ENCODE measurements at places on chromosomes 11 and 22.
A peak's percentile ranks its signal among the peaks of the same experiment; 100 is the strongest.

DNA sequence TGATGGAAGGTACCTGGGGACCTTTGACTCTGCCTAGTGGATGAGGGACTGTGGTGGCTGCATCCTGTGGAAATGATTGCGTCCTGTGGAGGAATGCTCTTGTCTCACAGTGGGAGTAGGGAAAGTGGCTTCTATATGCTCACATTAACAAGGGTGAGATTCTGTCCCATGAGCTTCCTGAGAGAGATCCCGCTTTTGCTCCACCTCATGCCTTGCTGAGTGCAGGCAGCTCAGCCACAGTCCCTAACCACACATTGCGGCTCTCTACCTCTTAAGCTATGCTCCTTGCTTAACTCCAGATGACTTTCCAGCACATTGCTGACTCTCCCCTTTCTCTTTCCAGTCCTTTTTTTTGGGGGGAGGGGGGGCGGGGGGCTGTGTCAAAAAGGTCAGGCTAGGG is 45.0 kb downstream of the TEAD1 start:
- no peak for DNase-seq

DNA sequence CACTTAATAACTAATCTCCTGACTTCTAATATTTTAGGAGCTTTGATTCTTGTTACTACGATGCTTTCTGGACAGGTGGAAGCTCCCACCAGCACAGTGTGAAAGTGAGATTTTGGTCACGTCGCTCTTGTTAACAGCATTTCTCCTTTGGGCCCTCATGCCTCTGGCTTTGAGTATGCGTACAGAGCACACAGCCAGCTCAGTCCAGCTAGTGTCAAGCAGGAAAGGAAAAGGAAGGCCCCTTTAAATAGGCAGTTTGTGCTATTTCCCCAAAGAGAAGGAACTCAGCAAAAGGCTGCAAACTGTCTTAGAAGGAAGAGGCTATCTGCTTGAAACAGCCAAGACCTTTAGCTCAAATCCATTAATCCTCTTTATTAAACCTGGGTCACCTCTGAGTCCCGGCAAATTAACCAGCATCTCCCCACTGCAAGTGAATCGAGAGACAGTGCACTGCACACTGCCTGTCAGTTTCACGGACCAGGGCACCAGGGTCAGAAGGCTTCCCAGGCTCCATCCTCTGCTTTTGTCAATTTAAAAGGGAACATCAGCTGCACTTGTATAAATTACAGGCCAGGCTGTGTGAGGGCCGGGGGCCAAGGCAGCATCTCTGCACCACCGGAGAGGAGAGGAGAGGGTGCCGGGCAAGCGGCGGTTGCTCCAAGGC is 34.7 kb downstream of the OPCML start:
- DNase-seq = no peak

DNA sequence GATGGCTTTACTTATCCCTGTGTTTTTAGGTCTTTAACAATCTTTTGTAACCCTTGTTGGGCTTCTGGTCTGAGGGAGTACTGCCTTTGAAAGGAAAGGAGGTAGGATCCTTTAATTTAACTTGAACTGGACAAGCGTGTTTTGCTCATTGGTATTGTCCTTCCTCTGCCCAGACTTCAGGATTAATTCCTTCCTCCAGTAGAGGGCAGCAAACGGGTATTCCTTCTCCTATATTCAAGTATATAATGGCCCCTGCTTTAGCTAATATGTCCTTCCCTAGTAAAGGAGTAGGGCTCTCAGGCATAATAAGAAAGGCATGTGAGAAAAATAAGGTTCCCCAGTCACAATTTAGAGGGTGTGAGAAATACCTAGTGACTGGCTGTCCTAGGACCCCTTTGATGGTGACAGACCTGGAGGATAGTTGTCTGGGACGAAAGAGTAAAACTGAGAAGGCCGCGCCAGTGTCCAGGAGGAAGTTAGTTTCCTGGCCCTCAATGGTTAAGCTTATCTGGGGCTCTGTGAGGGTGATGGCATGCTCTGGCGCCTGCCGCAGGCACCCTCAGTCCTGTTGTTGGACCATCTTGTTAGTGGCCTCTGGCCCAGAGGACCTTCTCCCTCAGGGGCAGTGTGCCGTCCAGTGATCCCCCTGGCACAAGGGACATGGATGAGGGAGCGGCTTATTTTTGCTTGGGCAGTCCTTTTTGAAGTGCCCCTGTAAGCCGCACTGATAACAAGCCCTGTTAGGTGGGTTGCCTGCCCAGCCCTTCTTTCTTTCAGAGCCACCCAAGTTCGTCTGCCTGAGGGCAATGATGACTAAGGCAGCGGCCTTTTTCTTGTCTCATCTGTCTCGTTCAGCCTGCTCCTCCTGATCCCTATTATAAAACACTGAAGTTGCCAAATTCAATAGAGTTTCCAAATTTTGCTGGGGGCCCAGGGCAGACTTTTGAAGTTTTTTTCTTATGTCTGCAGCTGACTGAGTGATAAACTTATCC is 51.8 kb downstream of the C11orf71 start:
- no peak for DNase-seq

DNA sequence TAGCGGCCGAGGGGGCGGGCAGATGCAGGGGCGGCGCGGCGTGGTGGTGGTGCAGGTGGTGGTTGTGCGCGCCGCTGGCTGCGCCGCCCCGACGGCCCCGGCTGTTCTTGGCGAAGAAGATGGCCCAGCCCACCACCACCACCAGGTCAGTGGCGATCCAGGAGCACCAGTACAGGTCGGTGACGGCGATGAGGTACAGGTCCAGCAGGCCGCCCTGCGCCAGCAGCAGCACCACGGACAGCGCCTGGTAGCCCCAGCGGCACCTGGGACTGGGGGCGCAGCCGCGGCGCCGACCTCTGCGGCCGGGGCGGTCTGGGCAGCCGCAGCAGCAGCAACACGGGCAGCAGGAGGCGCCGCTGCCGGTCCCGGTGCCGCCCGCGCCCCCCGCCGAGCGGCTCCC is 879 bp downstream of the TMEM121B start:
- DNase-seq = peak; percentile 49

DNA sequence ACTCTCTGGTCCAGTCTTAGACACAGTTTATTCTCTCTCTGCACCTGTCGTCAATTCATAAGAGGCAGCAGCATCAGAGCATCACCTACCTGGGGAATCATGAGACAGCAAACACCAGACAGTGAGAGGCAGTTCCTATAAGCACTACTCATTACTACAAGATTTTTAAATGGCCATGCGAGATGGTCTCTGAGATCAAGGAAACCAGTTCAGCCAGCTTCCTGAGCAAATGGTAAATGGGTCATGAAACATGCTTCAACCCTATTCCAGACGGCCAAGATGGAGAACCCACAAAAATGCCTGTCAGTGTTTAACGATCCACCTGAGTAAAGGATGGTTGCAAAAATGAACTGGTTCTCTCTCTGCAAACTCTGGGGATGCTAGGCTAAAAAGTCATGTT is 52.9 kb downstream of the SYTL2 start:
- DNase-seq = no peak

GRCh38 chr11:93477684-93478234 is 65.4 kb downstream of the SMCO4 start:
- DNase-seq = no peak

GRCh38 chr11:63491240-63491587 is 247 bp upstream of the PLAAT5 start:
- no peak for DNase-seq

DNA sequence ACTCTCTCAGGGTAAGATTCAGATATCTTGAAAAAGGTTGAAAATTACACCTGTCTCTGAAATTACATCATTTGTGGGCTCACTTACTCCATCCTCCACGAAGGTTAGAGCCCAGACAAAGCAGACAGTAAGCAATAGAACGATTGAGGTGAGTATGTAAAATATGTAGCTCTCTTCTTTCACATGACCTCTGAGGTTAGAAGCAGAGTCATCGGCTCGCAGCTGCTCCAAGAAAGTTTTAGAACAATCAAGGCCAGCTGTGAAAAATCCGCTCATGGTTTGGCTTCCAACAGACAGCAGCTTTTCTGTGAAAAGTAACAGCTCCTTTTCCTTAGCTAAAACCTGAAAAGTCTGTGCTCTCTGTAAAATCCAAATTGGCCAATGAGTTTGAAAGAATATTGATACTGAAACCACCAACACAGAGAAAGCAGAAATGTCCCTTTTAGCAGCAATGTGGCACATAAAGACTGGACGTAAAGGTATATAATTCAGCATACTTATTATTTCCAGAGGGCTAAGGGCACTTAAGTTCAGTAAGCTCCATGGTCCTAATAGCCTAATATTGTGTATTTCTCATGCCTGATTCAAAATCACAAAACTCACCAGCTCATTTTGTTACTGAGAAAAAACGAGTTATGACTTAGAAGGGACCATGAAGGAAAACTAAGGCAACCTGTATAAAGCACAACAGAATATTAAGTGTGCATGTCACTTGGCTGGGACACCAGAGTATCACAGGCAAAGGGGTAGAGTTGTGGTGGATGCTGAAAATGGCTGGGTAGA is 78.2 kb downstream of the FAM76B start:
- DNase-seq = no peak

- DNase-seq = no peak
Measured at GRCh38 chr11:60785136-60785535, at the start of gene MS4A10. Gene MS4A10 (plus strand): TSS chr11:60785333. CDS start chr11:60790336, 5,003 bp downstream.

- peak; percentile 19 for DNase-seq
Measured at GRCh38 chr11:130001461-130002351, 929 bp downstream of the PRDM10 start.

DNA sequence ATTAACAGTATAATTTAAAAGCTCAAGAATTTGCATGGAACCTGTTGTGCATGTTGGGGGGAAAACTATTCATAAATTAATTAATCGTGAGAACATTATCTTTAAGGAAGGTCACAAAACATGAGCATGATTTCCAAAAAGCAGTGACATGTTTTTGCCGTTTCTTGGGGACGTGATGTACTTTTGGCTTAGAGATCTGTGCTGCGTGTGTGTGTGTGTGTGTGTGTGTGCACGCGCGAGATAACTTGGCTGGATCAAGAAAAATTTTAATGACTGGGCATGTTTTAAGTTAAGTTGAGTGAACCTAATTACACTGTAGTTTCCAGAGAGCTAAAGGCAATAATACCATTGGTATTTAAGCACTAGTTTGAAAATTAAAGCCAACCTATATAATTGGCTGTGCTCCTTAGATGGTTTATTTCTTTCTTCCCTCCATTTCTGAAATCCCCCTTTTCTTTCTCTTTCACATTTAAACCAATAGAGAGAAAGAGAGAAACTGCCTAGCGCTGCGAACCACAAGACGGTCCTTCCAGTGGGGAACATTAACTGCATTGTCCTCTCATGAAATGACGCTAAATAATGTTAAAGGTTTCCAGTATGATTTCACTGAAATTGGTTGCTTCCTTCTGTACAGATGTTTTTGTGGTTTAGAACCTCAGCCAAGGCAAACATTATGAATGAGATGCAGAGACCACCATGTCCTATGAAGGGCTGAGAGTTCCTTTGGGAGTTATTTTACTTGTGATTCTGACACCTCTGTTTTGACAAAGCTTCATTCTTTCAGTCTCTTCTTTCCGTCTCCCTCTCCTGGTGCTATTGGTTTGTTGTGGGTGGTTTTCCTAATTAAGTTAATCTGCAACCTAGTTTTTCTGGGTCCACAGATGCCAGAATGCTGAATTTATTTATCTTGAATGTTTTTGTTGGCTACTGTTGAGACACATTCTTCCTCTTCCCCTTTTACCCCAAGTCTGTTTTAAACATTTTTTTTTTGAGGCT is 51.7 kb downstream of the ZBTB16 start:
- no peak for DNase-seq

DNA sequence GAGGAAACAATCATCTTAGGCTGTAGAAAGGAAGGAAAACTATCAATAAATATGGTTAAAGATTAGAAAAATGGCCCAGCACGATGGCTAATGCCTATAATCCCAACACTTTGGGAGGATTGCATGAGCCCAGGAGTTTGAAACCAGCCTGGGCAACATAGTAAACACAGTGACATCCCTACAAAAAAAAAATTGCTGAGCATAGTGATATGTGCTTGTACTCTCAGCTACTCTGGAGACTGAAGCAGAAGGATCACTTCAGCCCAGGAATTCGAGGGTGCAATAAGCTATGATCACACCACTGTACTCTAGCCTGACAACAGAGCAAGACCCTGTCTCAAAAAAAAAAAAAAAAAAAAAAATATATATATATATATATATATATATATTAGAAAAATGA is 54.9 kb downstream of the ARFGAP2 start:
- no peak for DNase-seq

DNA sequence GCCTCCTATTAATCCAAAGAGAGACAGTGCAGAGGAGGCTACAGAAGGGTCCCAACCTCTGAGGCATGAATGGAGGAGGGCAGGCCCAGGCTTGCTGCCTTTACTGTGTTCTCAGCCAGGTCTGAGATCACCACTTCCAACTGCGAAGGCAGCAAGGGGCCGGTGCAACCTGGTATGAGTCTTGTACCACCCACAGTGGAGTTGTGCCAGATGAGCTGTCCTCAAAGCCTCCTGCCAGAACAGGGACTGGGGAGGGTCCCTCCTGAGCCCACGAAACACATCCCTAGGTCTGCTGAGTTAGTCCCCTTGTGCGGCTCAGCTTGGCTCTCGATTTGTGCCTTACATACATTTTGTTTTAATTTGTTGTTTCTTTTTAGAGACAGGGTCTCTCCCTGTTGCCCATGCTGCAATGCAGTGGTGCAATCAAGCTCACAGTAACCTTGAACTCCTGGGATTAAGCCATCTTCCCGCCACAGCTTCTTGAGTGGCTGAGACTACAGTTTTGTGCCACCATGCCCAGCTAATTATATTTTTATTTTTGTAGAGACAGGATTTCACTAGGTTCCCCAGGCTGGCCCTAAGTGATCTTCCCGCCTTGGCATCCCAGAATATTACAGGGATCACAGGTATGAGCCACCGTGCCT is 9.3 kb downstream of the MIF start:
- DNase-seq = no peak

DNA sequence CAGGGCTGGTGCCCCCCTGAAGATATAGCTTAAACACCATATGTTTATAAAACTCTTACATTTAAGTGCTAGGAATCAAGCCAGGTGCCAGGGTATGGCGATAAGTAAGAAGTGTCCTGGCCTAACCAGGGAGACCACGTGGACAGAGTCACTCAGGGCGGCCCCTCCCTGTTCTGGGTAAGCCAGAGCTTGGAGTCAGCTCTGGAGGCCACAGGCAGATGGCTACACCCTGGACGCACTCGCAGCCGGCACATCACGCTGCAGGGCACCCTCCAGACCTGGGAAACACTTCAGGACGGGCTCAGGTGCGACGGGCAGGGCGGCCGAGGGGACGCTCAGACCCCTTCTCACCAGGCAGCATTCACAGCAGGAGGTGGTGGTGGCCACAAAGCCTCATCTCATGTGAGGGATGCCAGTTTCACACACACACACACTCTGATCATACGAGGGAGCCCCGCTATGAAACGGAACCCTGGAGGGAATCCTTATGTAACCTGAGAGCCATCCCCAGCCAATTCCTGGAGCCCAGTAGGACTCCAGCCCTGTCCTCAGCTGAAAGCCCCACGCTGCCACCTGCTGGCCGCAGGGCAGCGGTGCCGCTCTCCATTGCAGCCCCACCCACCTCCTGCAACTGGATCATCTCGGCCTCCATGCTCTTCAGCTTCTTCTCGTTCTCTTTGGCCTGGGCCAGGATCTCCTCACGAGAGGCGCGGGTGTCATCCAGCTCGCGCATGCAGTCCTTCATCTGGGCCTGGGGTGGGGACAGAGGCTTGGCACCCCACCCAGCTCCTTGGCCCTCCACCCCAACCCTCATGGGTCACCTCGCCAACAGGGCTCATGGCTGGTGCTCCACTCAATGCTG is 33.4 kb downstream of the APOL1 start:
- peak; percentile 23 for DNase-seq

Data from stimulated activated CD4-positive, alpha-beta T cell treated with anti-CD3 and anti-CD28 coated beads, Interleukin-15, amount 100 ng/mL, for 1 hour (primary cell).